Kidney epithelial cell (primary cell): ENCODE measurements at places on chromosomes 4 and X. TPM values are rescaled to one million over a fixed set of nuclear protein-coding genes. Genes with fewer than 3 reads are reported as not detected.

RBBP7 gene
- total RNA-seq, result 77.4 and 80.6 TPM in 2 replicates

CXCL11 gene
- 0.07 TPM in 1 of 2 replicates, not detected in the other for total RNA-seq

ATP2B3 gene
- total RNA-seq, result not detected in 2 replicates

SPANXA2 gene
- 0.41 TPM in 1 of 2 replicates, not detected in the other for total RNA-seq

CAPN6 gene
- 0.27 and 0.29 TPM in 2 replicates for total RNA-seq

CHM gene
- 24.0 and 24.8 TPM in 2 replicates for total RNA-seq
